ENCODE measurements at places on chromosomes 7 and 10.

GRCh38 chr10:1629326-1630198, 107.8 kb downstream of the ADARB2 start:
- DNase-seq, result no peak

DNA sequence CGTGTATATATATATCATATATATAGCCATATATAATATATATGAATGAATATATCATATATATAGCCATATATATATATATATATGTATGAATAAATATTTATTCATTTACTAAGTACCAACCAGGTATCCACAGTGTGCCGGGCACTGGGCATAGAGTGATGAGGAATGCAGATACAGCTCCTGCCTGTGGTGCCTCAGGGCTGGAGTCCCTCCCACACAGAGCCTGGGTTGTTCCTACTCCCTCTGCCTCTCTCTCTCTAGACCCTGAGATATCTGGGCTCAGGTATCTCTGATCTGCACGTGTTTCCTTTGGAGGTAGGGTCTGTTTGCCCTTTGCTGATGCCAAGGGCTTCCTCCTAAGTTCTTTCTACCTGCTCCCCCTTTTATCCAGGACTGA, 1.4 kb upstream of the PLPP4 start:
- no peak for DNase-seq

DNA sequence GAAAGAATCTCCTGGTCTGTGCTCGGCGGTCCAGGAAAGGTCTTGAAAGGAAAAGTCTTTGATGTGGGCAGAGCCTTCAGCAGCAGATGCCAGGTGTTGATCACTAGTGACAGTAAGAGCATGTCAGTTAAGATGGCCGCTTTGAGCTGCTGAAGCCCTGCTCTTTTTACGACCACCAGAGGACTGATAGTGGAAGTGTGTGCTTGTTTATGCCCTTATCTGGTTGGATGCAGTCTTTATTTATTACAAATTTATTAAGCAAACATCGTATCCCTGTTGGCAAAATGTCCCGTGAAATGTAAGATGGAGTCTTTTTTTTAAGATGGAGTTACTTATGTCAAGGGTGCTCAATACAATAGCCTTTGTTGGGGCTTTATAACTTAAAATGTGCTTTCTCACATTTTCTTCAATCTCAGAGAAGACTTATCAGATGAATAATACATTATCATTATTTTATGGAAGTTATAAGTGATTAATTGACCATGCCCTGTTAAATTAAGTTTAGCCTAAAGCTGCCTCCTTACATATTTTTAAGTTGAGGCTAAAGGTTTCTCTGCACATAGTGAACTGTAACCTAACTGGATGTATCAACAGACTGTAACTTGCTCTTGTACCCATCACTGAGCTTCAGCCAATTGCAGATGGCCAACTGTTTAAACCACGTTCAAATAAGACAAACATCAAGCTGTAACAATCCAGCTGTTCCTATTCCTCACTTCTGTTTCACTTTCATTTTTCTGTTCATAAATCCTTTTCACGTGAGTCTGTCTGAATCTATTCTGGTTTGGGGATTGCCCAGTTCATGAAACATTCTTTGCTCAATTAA, 97.4 kb upstream of the PIK3CG start:
- DNase-seq, result peak; percentile 85

DNA sequence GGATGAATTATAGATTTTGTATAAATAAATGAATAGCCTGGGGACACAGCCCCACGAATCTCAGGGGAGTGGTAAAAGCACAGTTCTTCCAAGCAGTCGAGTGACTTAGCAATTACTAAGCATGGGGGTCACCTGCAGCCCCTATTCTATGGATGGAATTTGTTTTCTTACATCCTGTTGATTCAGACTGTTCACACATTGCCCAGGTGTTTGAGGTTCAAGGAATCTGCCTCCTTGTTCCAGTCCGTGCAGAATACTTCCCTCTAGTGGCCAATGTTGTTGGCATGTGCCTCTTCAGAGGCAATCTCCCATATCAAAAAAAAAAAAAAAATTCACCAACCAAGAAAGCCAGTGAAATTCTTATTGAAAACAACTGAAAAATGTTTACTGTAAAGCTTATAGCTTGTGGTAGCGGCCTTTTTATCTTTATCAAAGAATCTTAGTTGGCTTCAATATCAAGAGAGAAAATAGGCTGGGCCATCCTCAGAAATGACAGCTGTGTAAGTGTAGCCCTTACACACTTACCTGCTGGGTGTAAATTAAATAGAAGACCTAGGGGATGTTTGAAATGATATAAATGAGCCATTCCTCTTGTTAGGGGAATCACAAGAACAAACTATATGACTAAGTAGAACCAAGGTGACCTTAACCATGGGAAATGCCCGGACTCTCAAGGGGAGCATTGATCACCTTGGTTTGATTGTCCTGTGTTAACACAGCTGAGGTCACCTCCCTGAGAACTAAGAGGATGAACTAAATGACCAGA, 7.8 kb downstream of the LIPM start:
- DNase-seq, result peak; percentile 63

GRCh38 chr10:1204434-1205326, 148.5 kb downstream of the WDR37 start:
- no peak for DNase-seq

DNA sequence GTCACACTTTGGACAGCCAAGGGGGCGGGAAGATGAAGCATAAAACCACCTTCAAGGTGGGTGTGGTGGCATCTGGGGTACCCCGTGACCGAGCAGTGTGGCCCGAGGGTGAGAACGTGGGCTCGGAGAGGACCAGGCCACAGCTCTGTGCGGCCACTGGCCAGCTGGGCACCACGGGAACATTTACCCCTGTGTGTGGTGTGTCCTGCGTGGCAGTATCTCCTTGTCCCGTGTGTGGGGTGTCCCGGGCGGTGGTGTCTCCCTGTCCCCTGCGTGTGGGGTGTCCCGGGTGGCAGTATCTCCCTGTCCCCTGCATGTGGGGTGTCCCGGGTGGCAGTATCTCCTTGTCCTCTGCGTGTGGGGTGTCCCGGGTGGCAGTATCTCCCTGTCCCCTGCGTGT, 570.3 kb downstream of the DNAJB6 start:
- DNase-seq, result no peak

- DNase-seq, result no peak
Observed at GRCh38 chr10:67011480-67011879, 85.6 kb downstream of the LRRTM3 start.

- DNase-seq, result no peak
Observed at GRCh38 chr10:114925587-114926586, 12.1 kb upstream of the TRUB1 start.

- DNase-seq, result no peak
Observed at GRCh38 chr10:89522463-89522862, 12.9 kb downstream of the SLC16A12 start.

Data from suppressor macrophage treated with lipopolysaccharide for 4 hours (primary cell).